Right atrium auricular region (tissue), 2 donors: ENCODE measurements at places on chromosomes 12 and 14. TPM values are rescaled to one million over a fixed set of nuclear protein-coding genes. Genes with fewer than 3 reads are reported as not detected.

Gene STXBP6
- total RNA-seq: 13.5 TPM

DNA sequence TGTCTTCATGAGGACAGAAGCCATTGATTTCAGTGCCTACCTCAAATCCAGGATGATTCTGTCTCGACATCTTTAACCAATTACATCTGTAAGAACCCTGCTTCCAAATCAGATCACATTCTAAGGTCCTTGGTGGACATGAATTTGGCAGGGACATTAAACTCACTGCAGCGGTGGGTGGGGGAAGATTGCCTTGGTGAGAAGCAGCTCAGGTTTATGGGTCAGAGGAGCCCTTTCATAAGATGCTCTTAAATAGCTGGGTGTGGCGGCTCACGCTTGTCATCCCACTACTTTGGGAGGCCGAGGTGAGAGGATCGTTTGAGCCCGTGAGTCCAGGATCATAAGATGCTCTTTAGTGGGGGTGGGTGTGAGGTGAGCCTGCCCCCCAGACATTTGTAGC, 42.9 kb downstream of the ELK3 start:
- peak overlapping the region; percentile 82 for H3K27ac ChIP-seq
- H3K4me1 ChIP-seq: no peaks in the 10 kb centered on the region
- no peaks in the 10 kb centered on the region for H3K36me3 ChIP-seq

GRCh38 chr12:58277231-58277630, 335.9 kb downstream of the ATP23 start:
- no peak for DNase-seq
- H3K4me1 ChIP-seq: no peaks in the 10 kb centered on the region
- no peak overlapping the region for H3K4me3 ChIP-seq
- H3K27me3 ChIP-seq: no peaks in the 10 kb centered on the region
- no peak overlapping the region for H3K27ac ChIP-seq

DNA sequence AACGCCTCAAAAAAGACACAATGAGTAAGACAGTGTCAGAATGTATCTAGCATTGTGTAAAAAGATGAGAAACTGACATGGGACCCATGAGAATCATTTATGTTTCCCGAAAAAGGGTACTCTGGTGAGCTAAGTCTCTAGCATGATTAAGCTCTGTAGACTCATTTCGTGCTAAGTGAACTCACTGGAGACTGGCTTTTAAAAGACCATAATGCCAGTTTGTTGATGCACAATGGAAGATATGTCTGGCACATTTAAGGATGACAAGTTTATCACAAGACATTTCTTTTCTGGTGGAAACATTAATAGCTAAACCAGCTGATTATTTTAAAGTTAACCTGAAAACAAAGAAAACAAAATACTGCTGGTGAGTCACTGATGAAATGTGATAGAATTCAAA, 233.5 kb downstream of the SLC2A13 start:
- no peaks in the 10 kb centered on the region for H3K27me3 ChIP-seq
- H3K4me1 ChIP-seq: no peaks in the 10 kb centered on the region
- DNase-seq: no peak
- no peak overlapping the region for H3K27ac ChIP-seq

GRCh38 chr14:54443981-54444380, 2.8 kb upstream of the CNIH1 start:
- H3K27ac ChIP-seq: no peak overlapping the region
- no peaks in the 10 kb centered on the region for H3K36me3 ChIP-seq
- peaks cover 19% of the 10 kb centered on the region for H3K4me1 ChIP-seq
- no peak overlapping the region for H3K4me3 ChIP-seq

DNA sequence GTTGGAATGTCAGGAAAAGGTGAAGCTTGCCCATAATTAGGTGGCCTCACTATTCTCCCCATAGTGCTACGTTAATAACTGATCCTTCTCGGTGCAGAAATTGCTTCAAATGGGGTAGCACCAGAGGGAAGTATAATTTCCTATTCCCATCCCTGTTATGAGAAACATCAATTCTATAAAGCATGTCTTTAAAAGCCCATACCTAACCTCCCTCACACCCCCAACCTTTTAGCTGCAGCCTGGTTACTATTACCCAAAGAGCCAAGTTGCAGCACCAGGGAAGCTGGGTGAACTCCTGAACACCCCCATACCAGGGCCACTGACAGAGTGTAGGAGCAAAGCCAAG, 15.2 kb downstream of the RBM23 start:
- no peaks in the 10 kb centered on the region for H3K4me1 ChIP-seq
- H3K27ac ChIP-seq: no peak overlapping the region
- no peak overlapping the region for H3K4me3 ChIP-seq
- peaks cover 84% of the 10 kb centered on the region for H3K36me3 ChIP-seq
- DNase-seq: no peak

DNA sequence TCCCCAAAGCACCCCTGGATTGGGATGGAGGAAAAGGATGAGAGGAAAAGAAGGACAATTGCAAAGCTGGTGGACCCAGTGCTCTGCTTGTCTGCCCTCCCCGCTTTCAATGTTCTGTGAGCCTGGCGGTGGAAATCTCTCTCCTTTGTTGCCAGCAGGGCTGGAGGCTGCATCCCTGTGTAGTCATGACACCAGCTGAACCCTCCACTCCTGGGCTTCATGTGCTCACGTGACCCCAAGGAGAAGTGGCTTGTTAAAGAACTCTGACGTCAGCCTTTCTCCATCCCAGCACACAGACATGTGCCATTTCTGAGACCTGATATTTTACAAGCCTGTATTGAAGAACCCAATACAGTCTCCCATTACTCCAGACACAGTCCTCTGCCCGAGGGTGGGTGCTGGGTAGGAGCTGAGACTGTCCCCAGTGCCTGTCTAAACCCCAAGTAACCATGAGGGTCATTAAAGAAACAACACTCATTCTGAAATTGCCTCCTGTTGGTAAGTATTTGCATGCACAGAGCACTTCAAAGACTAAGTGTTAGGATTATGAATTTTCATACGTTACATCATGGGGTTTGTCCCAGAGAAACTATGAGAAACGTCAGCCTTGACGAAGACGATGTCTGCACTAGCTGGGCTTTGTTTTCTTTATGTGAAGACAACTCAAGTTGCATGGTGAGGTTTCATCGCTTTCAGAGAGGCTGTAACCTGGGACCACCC, 21.7 kb downstream of the GALNT16 start:
- no peak for DNase-seq
- H3K4me1 ChIP-seq: no peaks in the 10 kb centered on the region
- no peaks in the 10 kb centered on the region for H3K27me3 ChIP-seq

DNA sequence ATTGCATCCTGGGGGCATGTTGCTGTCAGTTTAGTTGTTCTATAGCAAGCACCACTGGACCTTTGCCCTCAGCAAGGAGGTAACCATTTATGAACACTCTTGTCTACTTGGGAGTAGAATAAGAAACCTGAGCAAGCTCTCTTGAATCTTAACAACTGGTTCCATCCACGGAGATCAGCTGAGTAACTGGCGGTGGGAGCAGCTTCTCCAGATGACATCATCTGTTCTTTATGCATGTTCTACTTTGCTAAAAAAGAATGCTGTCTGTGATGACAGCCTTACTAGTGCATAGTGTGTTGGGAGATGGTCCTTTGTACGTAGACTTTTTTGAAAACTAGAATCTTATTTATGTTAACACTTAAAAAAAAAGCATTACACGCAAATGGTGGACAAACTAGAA, 17.7 kb downstream of the SLC4A8 start:
- no peak overlapping the region for H3K4me3 ChIP-seq
- no peak overlapping the region for H3K27ac ChIP-seq
- no peak for DNase-seq
- no peaks in the 10 kb centered on the region for H3K4me1 ChIP-seq
- no peaks in the 10 kb centered on the region for H3K36me3 ChIP-seq

Gene HVCN1
- 24.1 TPM for total RNA-seq

GRCh38 chr12:121203482-121203881, 6.4 kb upstream of the P2RX4 start:
- no peaks in the 10 kb centered on the region for H3K36me3 ChIP-seq
- DNase-seq: no peak
- no peak overlapping the region for H3K27ac ChIP-seq
- no peaks in the 10 kb centered on the region for H3K4me1 ChIP-seq
- no peaks in the 10 kb centered on the region for H3K27me3 ChIP-seq

DNA sequence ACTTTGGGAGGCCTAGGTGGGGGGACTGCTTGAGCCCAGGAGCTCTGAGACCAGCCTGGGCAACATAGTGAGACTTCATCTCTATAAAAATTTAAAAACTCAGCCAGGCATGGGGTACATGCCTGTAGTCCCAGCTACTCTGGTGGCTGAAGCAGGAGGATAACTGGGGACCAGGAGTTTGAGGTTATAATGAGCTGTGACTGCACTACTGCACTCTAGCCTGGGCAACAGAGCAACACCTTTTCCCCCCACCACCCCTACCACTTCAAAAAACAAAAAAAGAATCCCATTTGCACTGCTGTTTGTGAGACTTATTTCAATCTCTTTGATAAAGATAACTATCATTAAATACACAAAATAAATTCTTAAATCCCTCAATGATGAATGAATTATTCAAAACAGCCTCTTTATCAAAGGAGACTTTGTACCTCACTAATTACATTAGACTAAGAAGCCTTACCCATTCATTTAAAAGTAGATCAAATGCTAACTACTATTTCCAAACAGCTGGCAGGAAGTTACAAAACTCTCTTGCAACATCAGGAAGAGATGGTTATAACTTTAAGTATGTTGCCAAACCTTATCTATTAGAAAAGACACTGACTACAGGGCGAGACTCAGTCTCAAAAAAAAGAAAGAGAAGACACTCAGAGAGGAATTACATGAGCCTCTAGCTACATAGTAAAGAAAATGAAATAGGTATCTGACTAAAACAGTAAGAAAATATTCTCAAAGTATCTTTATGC, 14.7 kb downstream of the BLTP3B start:
- DNase-seq: no peak
- no peak overlapping the region for H3K4me3 ChIP-seq
- H3K27me3 ChIP-seq: no peaks in the 10 kb centered on the region
- H3K36me3 ChIP-seq: no peaks in the 10 kb centered on the region

Gene BCL7A
- total RNA-seq: 11.5 TPM

Gene CLEC2A
- not detected for total RNA-seq

Gene TRIM9
- 1.3 TPM for total RNA-seq

- no peaks in the 10 kb centered on the region for H3K4me1 ChIP-seq
- no peak overlapping the region for H3K27ac ChIP-seq
- H3K27me3 ChIP-seq: no peaks in the 10 kb centered on the region
- no peak overlapping the region for H3K4me3 ChIP-seq
Measured at GRCh38 chr12:98909746-98910145, 264.7 kb downstream of the APAF1 start.

- DNase-seq: no peak
- no peak overlapping the region for H3K4me3 ChIP-seq
- H3K27me3 ChIP-seq: no peaks in the 10 kb centered on the region
- H3K36me3 ChIP-seq: peaks cover 20% of the 10 kb centered on the region
- H3K4me1 ChIP-seq: peaks cover 19% of the 10 kb centered on the region
Measured at GRCh38 chr12:64730588-64730969, 28.6 kb downstream of the GNS start.

DNA sequence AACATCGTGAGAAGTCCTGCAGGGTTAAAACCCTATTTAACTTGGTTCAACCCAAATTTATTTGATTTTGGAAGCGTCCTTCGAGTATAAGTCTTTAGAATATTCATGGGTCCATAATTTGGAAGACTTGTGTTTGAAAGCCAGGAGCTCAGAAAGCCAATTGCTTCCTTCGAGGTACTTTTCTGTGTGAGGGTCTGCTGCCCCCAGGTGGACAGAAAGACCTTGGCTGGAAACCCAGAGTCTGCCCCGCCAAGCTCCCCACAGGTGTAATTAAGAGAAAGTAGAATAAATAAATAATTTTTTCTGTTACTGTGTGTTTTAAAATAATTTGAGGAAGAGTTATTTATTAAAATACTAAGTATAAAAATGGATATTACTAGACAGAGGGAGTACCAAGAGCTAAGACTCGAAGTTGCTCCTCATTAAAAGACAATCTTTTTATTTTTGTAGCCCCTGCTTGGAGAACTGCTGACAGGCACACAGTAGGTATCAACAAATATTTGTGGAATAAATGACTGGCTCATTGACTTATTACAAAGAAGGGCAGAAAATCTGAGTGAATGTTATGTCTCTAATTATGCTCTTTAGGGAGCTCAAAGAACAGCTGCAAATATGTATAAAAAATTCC, 105.8 kb downstream of the PAH start:
- H3K36me3 ChIP-seq: no peaks in the 10 kb centered on the region
- DNase-seq: no peak
- no peak overlapping the region for H3K4me3 ChIP-seq
- no peak overlapping the region for H3K27ac ChIP-seq
- no peaks in the 10 kb centered on the region for H3K4me1 ChIP-seq

DNA sequence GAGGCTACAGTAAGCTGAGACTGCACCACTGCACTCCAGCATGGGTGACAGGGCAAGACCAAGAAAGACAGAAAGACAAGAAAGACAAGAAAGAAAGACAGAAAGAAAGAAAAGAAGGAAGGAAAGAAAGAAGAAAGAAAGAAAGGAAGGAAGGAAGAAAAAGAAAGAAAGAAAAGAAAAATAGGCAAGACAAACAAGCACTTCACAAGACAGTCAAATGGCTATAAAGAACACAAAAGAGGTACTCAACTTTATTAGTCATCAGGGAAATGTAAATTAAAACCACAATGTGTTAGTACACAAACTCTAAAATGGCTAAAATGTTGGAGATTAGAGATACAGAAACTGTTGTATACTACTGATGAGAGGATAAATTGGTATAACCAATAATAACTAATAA, 6.6 kb downstream of the ATXN3 start:
- H3K27me3 ChIP-seq: no peaks in the 10 kb centered on the region
- H3K4me1 ChIP-seq: peaks cover 19% of the 10 kb centered on the region
- no peak for DNase-seq
- no peak overlapping the region for H3K4me3 ChIP-seq

- H3K4me1 ChIP-seq: no peaks in the 10 kb centered on the region
- no peaks in the 10 kb centered on the region for H3K27me3 ChIP-seq
- H3K36me3 ChIP-seq: no peaks in the 10 kb centered on the region
Measured at GRCh38 chr12:117313926-117314325, 47.5 kb downstream of the NOS1 start.

Gene GON7
- total RNA-seq: 11.9 TPM

- no peak overlapping the region for H3K27ac ChIP-seq
- no peaks in the 10 kb centered on the region for H3K36me3 ChIP-seq
- H3K4me1 ChIP-seq: no peaks in the 10 kb centered on the region
- H3K4me3 ChIP-seq: no peak overlapping the region
- DNase-seq: no peak
- no peaks in the 10 kb centered on the region for H3K27me3 ChIP-seq
Measured at GRCh38 chr12:44847403-44847802, 28.7 kb downstream of the NELL2 start.

Gene ANKS1B
- total RNA-seq: 2.4 TPM

GRCh38 chr12:124928912-124929530, 14.6 kb upstream of the UBC start:
- peaks cover 9% of the 10 kb centered on the region for H3K4me1 ChIP-seq
- H3K27ac ChIP-seq: peak overlapping the region; percentile 95
- no peaks in the 10 kb centered on the region for H3K27me3 ChIP-seq
- no peak overlapping the region for H3K4me3 ChIP-seq
- DNase-seq: no peak

GRCh38 chr14:53190938-53191337, 37.8 kb upstream of the DDHD1 start:
- no peak overlapping the region for H3K27ac ChIP-seq
- H3K4me3 ChIP-seq: no peak overlapping the region
- DNase-seq: no peak
- H3K4me1 ChIP-seq: no peaks in the 10 kb centered on the region
- no peaks in the 10 kb centered on the region for H3K27me3 ChIP-seq
